Activated CD4-positive, alpha-beta T cell treated with anti-CD3 and anti-CD28 coated beads, Interleukin-2, amount 10 ng/mL, durations not matched to agents 24 days and 14 days (primary cell): ENCODE measurements at places on chromosomes 4 and X.

- no peak for DNase-seq
Observed at GRCh38 chr4:7399440-7400234, 35.1 kb downstream of the PSAPL1 start.

GRCh38 chrX:105876658-105877057 lies 54.3 kb downstream of the NRK start:
- no peak for DNase-seq

GRCh38 chr4:2806390-2807355 lies 13.8 kb downstream of the SH3BP2 start:
- no peak for DNase-seq

DNA sequence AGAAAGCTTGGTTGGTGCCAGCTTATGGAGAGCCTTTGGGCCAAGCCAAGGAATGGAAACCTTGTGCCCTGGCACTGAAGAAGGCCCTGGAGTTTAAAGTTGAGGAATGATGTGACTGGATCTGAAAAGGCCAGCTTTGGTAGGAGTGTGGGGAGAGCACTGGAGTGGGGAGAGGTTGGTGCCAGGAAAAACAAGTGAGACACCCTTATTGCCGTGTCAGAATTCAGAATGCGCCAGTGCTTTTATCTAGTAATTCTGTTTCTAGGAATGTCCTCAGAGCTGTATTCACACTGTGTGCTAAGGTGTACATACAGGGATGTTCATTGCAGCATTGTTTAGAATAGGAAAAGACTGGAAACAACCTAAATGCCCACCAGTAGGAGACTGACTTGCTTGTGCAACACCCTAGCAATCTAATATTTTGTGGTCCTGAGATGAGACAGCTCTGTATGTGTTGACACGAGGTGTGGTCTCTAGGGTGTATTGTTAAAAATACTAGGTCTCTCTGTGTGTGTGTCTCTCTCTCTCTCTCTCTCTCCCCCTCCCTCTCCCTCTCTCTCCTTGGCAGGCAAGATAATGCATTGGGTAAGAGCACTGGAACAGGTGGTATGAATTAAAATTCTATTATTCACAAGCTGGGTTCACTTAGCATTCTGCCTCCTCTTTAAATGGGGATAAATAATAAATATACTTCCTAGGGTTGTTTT lies 107.8 kb downstream of the GATB start:
- DNase-seq: no peak

- DNase-seq: no peak
Observed at GRCh38 chrX:123476611-123477219, 256.1 kb downstream of the THOC2 start.

DNA sequence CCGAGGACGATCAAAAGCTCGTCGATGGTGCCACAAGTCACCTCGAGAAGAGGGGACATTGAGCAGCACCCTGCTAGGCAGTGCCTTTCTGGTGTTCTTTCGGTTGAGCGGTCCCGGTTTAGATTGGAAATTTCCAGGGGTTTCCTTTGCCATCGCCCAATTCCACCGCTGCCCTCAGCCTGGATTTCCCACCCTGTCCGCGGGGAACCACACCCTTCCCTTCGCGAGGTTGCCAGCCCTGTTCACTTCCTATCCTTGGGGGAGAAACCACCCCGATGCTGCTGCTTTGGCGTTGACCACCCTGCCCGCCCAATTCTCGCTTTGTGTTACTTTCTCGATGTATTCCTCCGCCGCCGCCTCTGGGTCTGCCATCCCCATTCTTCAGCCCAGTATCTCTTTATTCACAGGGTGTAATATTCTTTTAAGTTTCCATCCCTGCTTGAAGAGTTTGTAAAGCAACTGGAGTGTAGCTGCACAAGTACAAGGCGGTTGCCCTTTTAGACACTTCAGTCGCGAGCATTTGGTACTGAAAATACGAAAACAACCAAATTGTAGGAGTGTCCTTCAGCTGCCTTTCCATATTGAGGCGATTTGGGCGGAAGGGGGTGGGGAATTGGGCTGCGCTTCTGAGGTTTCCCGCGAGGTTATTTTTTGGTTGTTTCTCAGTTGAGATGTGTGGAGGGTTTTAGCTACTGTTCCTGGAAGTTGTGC lies 1.1 kb downstream of the OGT start:
- DNase-seq: peak; percentile 91

- no peak for DNase-seq
Observed at GRCh38 chr4:124044330-124044729, 647.7 kb downstream of the SPRY1 start.

DNA sequence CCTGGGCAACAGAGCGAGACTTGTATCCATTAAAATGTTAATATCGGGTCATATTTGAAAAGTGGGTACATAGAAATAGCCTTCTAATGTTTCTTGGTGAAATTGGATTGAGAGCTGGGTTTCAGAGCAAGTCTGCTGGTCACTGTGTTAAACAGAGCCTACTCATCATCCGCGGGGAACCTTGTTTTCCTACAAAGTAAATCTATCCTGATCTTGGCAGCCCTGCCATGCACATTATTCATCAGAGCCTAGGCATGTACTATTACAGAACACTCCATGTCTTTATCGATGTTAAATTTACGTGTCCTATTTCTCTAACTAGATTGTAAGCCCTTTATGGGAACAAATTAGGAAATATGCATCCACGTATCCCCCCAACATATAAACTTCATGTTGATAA lies 18.7 kb downstream of the SETD7 start:
- DNase-seq: no peak

DNA sequence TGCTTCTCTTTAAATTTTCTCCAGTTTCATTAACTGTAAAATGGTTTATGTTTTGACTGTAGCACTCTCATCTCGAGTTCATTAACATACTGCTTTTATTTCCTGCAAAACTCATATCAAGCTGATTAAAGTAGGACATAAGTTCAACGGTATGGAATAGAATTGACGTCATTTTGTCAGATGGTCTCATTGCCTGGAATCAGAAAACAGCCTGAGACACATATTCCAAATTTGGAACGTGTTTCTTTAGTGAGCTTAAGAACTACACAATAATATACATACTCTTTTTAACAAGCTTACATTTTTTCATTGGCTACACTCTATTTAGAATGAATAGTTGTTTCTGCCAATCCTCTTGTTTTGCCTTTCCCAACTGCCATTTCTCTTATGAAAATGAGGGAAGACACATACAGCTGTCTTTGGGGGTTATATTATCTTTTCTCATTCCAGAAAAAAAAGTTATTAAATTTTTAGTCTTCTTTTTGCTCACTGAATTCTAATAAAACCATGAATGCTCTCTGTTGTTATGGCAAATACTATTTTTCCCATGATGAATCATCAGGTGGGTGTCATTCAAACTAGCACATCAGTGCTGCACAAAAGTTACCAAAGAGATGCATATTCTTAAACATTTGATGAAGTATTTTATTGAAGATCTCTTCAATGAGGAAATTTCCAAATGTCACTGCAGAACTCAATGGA lies 162.8 kb downstream of the GABRB1 start:
- no peak for DNase-seq

GRCh38 chr4:77154065-77154464 lies 2.9 kb upstream of the CCNG2 start:
- no peak for DNase-seq

DNA sequence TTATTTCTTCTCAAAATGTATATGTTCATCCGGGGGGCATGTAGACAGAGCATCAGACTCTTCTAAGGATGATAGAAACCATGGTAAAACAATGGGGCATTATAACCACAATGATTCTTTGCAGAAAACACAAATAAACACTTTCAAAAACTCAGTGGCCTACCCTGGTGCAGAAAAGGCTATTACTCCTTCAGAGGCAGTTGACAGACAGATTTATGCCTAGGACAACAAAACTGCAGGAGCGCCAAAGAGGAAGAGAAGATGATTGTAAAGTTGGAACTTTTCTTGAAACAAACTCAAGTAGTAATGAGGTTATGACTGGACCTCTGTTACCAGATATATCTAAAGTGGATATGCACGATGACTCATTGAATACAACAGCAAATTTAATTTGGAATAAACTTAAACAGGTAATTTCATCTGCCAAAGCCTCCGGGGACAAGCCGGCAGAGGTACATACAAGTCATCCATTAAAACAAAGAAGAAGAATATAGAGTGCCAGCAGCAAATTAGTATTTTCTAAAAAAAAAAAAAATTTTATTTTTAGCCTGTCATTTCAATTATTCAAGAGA lies 1068.4 kb upstream of the INTU start:
- no peak for DNase-seq

- peak; percentile 93 for DNase-seq
Observed at GRCh38 chr4:54091637-54092404, 8.1 kb upstream of the GSX2 start.

- no peak for DNase-seq
Observed at GRCh38 chr4:73883306-73883705, 14.1 kb downstream of the CXCL1 start.

- no peak for DNase-seq
Observed at GRCh38 chrX:2828344-2828958, at the start of gene GYG2. Gene GYG2, plus strand, starts transcription at chrX:2828930. Its CDS starts 1,259 bp downstream, at chrX:2830189.

DNA sequence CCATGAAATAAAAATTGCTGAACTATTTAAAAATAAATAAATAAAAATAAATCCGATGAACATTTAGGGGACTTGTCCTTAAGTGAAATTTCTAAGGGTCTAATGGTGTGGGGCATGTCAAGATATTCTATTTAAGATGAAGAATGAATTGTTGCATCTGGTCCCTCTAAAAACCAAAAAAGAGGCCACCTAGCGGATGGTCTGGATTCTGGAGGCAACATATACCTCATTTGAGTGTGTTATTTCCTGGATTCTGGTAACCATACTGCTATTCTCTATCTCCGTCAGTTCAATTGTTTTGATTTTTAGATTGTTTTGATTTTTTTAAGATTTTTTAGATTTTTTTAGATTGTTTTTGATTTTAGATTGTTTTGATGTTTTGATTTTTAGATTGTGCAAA lies 28.3 kb downstream of the AGTR2 start:
- DNase-seq: no peak

GRCh38 chr4:68404153-68404552 lies 43.1 kb upstream of the TMPRSS11E start:
- DNase-seq: no peak

DNA sequence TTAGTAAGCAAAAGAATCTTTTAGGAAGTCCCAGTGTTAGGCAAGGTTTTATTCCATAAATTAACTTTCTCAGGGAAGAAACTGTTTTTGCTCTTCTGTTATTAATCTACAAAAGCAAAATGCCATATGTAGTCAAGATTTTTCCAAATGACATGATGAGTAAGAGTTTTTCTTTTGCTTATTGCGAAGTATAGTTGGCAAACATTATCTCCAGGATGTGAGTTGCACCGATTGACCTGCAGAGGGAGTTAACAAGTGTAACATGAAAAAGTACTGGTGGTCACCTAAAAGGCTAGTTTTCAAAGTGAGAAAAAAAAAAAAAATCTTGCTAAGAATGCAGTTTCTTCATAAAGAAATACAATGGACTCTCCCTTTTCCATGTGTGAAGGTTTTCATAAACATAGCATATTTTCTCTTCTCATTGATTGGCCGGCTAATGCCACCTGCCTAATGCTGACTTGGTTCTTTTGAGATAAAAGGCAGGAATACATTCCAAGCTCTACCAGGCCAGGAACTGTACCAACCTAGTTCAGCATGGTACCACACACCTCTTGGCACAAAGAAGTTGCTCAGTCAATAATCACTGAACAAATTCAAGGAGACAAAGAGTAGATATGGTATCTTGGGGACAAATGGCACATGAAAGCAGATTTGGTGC lies 100.2 kb downstream of the LNX1 start:
- DNase-seq: no peak

- no peak for DNase-seq
Observed at GRCh38 chrX:7133050-7133440, 14.5 kb upstream of the STS start.

GRCh38 chrX:135463937-135464336 lies 42.2 kb downstream of the SMIM10L2A start:
- DNase-seq: peak; percentile 57

DNA sequence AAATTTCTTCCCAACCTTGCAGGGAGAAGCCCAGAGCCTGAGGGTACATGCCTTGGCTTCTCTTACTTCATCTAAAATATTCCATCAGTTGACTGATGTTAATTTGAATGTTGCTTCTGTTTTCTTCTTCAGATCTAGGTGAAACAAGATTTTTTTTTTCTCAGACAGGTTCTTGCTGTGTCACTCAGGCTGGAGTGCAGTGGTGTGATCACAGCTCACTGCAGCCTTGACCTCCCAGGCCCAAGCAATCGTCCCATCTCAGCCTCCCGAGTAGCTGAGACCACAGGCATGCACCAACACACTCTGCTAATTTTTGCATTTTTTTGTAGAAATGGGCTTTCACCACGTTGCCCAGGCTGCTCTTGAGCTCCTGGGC lies 62.1 kb upstream of the KLF3 start:
- no peak for DNase-seq

DNA sequence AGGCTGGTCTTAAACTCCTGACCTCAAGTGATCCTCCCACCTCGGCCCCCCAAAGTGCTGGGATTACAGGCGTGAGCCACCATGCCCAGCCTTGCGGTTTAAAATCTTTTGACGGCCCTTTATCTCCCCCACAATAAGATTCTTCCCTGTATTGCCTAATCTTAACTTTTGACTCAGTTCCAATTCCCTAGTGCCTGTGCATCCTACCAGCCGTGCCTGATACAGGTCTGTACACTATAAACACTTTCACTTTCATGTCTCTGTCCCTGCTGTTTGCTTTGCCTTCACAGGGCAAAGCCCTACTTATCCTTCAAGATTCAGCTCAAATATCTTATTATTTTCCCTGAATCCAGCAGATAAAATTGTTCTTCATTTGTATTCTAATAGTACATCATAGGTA lies 74.6 kb downstream of the WDR44 start:
- peak; percentile 54 for DNase-seq

DNA sequence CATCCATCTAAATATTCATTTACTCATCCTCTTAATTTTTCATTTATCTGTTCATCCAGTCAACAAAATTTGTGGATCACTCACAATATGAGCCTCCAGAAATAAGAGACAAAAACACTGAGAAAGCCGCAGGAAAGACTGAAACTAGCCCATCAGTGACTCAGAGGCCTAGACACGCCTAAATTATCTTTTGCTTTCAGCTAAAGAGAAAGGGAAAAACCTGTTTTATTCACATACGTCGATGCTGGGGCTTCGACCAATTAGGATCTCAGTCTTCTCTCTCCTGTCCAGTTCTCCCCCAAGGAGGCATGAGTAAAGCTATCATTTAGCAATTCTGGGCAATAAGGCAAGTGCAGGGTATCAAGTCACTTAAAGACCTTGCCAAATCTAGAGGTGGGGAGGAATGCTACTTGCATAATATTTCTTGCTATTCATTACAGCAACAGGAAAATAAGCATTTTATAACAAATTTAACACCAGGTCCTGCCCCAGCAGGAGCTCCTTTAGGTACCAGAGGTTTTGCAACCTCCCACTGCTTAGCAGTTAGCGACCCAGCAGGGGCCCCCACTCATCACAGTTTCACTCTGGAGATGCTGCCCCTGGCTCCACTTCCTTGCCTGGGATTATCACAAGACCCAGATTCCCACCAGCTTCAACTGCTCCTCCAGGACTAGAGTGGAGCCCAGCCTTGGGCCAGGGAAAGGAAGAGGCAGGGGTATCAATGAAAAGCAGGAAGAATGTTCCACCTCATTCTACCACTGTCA lies 30.1 kb upstream of the TMEM154 start:
- no peak for DNase-seq

GRCh38 chr4:74397748-74398426 lies 32.9 kb downstream of the EREG start:
- no peak for DNase-seq
